Smooth muscle cell of the brain vasculature (primary cell): ENCODE measurements at places on chromosomes 2 and 18.
A peak's percentile ranks its signal among the peaks of the same experiment; 100 is the strongest.

GRCh38 chr2:231123362-231123898 lies 1.4 kb downstream of the HTR2B start:
- no peak for DNase-seq

- no peak for DNase-seq
These were observed 34.3 kb upstream of the SNED1 start for GRCh38 chr2:240963868-240964703.

GRCh38 chr2:96195410-96196066 lies 13.1 kb downstream of the STARD7 start:
- DNase-seq: no peak

DNA sequence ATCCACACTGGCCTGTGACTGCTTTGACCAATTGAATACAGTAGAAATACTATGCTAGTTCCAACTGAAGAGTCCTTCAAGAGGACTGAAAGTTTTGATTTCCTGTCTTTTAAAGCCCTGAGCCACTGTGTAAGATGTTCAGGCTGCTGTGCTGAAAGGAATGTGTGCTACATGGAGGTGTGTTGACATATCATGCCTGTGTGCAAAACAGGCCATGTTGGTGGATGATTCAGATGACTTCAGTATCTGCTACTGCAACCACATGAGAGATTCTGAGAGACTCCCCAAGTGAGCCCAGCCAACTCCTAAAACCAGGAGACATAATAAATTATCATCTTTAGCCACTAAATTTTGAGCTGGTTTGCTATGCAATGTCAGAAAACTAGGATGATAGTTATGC lies 662.9 kb downstream of the ZEB2 start:
- no peak for DNase-seq

DNA sequence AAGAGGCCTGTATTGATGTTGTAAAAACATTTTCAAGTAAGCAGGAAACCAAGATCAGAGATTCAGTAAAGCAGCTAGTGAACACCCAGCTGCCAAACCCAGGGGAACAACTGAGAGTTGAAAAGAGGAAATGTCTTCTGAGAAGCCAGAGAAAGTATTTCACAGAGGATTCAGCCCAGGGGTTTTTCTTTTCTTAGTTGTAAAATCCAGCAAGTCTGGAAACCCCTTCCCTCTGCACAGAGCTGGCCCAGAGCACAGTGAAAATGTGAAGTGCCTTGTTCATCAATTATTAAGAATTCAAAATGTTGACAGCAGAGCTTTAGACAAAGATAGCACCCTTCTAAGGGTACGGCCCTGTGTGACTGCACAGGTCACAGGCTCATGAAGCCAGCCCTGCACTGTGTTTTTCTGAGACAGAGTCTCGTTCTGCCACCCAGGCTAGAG lies 28.4 kb downstream of the AFF3 start:
- no peak for DNase-seq

GRCh38 chr18:39515299-39515698 lies 1949.7 kb upstream of the CELF4 start:
- DNase-seq: no peak

- no peak for DNase-seq
These were observed 21.1 kb downstream of the TET3 start for GRCh38 chr2:74005786-74006185.

DNA sequence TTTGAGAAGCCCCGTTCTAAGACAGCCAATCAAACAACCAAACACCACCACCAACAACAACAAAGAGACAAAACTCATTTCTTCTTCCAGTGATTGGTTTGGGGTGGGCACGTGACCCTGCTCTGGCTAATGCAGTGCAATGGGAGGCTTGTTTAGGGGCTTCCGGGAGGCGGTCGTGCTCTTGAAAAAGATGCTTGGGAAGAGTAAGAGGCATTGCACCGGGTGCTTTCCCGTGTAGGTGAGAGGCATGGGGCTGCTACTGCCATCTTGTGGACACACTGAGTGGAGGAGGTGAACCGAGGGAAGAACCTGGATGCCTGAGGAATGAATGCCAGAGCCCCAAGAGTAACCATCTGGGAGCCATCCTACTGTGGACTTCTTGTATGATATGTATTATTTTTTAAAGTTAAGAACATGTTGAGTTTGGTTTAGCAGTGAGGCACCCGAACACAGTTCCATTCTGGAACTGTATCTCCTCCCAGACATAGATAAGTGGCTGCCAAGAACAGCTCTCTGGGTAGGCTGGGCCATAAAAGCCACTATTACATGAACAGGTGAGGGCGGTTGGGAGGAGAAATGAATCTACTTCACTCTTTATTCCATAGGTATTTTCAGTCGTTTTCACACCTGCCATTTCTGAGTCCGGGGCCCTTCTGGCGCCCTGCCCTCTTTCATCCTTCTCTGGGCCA lies 19.1 kb upstream of the ARHGAP25 start:
- peak; percentile 15 for DNase-seq

GRCh38 chr2:230356084-230356483 lies 29.1 kb downstream of the SP140L start:
- no peak for DNase-seq

GRCh38 chr2:3604207-3604877 lies 9.4 kb downstream of the COLEC11 start:
- DNase-seq: no peak

DNA sequence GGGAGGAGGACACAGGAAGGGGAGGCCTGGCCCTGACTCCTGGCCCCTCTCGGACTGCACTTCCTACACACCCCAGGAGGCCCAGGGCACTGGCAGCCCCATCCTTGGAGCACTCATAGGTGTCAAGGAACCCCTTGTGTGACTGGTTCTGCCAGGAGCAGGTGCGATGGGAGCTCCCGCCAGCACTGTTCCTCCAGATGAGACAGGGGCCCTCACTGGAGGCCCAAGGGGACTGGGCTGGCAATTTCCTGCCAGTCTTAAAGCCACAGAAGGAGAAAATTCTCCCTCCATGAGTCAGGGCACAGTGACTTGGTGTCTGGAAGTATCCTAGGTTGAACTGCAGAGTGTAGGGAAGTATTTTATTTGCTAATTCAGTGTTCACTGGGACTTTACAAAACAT lies 42.8 kb upstream of the MAL start:
- no peak for DNase-seq

GRCh38 chr18:2903006-2903405 lies 56.2 kb downstream of the EMILIN2 start:
- no peak for DNase-seq

DNA sequence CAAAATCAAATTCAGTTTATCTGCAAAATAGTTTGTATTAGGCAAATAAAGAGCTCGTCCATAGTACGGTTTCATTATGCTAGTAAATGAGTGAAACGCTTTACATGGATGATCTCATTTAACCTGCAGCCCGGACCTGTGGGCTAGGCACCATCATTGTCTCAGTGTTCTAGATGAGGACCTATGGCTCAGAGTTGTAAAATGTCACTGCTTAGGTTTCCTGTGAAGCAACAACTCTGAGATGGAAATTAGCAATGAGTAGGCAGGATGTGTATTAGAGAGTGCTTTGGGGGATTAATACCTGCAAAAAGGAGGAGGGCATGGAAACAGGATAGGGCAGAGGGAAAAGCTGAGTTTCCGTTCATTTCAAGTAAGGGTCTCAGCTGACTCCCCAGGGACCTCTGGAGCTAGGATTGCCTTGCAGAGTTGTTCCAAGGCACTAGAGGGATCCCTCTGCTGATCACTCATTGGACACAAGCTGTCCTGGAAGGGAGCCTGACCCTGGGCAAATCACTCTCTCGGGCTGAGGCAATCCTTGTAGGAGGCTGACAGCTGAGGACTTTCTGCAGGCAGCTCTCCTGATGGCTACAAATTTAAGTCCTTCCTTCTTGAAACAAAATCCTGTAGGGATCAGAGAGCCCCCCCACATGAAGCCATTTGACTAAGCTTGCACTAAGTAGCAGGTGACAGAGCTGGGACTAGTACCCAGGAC lies 58.8 kb upstream of the SIX2 start:
- no peak for DNase-seq

DNA sequence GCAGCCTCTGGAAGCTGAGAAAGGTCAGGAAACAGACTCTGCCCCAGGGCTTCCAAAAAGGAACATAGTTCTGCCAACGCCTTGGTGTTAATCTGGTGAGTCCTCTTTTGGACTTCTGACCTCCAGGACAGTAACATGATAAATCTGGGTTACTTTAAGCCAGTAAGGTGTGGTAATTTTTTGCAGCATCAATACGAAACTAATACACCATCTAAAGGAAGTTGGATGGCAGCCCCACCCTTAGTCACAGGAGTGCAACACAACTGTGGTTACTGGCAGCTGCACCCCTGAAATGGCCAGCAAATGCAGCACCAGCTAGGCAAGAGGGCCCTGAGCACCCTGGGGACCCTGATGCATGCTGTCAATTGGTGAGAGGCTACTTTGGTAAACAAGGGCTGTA lies 25.8 kb downstream of the CREG2 start:
- no peak for DNase-seq
